Activated CD8-positive, alpha-beta memory T cell treated with anti-CD3 and anti-CD28 coated beads for 4 hours (primary cell): ENCODE measurements at places on chromosomes 6 and 20.

DNA sequence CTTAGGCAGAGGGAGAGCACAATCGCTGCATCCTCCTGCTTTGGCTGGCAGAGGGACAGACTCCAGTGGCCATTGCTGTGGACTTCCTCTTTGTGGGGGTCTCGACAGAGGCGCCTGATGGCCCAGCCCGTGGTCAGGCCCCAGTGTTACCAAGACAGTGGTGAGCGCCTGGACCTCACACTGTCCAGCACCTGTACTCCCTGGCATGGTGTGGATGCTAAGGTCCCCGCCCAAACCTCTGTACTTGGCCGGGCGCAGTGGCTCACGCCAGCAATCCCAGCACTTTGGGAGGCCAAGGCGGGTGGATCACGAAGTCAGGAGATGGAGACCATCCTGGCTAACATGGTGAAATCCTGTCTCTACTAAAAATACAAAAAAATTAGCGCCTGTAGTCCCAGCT, 2.3 kb upstream of the NTSR1 start:
- no peak for DNase-seq

DNA sequence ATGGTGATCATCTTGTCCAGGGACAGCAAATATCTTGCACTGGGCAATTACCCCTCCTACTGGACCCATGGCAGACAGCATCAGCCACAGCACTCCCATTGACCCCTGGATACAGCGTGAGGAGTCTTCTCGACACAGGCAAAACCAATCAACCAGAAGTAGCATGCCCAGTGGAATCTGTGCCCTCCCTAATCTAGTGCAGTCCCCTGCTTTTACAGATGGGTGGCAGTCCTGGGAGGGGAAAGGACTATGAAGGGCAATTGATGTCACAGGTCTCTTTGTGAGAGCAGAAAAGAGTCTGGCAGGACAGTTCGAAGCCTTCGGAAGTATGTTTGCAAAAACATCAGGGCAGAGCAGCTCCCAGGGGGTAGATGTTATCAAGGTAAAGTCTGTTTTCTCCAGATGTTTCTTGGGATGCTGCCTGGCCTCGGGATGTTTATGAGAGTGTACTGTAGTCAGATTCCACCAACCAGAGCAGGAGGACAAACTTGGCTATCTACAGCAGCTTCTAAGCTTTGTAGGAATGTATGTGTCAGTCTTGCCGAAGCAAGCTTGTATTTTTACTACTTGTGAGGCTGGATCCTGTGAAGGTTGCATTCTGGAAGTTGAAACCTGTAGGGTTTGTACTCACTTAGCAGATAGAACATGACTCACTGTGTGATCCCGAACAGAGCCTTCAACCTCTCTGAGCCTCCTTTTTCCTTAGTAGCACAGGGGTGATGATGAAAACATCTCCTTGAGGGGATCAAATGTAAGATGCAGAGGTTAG, 63.0 kb upstream of the MYL9 start:
- DNase-seq: no peak

DNA sequence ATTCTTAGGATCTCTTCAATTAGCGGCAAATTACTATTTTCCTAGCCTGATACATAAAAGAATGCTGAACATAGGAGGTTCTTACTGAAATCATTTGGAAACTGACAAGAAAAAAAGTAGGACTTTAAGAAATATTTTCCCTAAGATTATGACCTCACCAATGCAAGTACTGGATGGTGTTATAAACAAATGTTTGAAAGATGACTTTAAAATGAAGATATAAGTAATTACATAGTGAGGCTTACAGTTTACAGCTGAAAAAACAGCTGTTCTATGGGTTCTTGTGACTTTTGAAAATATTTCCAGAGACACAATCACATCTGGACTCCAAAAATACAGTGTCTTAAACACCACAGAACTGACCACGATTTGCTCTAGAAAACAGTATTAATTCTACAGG, 64.9 kb downstream of the ADAT2 start:
- DNase-seq: no peak

DNA sequence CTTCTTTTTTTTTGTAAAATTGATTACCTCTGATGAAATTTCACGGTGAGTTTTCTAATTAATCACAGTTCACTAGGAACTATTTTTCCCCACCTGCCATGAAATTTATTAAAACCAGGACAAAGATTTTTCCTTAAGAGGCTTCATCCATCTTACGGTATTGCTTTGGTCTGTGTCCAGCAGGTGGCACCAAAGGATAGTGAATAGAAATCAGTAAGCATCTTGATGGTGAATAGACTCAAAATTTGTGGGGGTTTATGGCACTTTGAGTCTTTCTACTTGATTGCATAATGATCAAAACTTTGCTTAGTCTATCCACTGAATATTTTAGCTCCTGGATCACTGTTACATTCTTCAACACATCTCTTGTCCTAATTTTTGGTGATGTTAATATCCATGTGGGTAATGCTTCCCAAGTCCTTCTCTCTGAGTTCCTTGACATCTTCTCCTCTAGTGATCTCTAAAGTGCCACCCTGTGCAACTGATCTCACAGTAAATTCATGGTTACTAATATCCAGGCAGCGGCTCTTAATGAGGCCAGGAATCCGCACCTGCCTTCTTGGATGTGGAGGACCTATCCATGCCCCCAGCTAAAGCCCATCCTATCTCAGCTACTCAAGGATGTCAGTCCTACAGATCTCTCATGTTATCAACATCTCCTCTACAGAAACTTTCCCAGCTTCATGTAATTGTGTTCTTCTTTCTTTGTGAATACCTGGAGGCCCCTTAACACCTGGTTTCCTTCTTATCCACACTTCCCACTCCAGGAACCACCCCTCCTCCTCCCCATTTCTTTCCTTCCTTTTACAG, 54.5 kb downstream of the STMND1 start:
- peak; percentile 2 for DNase-seq

- DNase-seq: no peak
Measured at GRCh38 chr6:71259888-71260604, 28.6 kb upstream of the OGFRL1 start.

DNA sequence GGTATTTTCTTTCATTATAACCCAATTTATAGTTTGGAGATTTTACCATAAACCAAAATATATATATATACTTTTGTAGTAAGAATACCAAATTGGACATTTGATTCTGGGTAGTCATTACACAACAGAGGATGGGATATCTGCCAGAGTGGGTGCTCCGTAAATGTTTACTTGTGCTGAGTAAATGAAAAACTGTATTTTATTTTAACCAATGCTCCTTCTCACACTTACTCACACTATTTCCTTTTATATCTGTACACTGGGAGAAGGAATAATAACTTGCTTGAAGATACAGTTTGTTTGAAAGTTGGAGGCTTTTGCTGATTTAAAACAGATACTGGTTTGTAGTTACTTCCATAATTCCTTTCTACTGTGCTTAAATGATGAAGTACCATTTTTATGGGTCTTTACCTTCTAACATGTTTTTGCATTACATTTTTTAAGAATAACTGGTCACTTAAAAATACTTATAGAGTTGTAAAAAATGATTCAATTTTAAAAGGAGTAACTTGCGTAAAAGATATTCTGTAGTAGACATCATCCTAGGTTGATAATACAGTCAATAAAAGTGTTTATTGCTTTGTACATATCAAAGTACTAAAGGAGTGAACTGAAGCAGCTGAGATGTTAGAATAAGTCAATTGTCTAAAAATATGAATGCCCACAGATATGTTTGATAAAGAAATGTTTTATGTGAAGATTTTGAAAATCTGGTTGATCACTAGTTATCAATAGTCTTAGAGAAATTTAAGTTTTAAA, 411.7 kb downstream of the UTRN start:
- no peak for DNase-seq

GRCh38 chr6:3310703-3311102, 52.0 kb downstream of the PSMG4 start:
- no peak for DNase-seq

- DNase-seq: no peak
Measured at GRCh38 chr6:34108176-34108575, 37.7 kb downstream of the GRM4 start.

GRCh38 chr6:33197431-33198048, 2.9 kb downstream of the RXRB start:
- DNase-seq: no peak

GRCh38 chr6:32168350-32168749, 4.0 kb downstream of the EGFL8 start:
- no peak for DNase-seq

DNA sequence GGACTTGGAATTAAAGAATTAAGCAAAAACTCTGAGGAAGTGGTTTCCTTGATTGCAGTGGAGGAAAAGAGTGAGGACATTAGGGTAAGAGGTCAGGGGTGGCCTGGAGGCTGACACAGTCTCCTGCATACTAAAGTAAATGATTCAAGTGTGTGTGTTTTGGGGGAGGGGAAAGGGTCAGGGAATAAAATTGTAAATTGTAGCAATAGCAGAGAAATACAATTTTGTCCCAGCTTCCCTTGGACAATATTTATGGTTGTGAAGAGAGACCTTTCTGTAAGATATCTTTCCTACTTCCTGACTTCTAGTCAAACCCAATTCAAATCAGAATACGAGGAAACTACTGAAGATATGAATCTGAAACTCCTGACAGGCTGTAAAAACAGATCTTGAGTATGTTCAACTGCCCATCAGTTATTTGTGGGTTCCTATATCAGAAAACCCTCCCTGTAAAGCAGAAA, 143.4 kb upstream of the HMGN3 start:
- no peak for DNase-seq

DNA sequence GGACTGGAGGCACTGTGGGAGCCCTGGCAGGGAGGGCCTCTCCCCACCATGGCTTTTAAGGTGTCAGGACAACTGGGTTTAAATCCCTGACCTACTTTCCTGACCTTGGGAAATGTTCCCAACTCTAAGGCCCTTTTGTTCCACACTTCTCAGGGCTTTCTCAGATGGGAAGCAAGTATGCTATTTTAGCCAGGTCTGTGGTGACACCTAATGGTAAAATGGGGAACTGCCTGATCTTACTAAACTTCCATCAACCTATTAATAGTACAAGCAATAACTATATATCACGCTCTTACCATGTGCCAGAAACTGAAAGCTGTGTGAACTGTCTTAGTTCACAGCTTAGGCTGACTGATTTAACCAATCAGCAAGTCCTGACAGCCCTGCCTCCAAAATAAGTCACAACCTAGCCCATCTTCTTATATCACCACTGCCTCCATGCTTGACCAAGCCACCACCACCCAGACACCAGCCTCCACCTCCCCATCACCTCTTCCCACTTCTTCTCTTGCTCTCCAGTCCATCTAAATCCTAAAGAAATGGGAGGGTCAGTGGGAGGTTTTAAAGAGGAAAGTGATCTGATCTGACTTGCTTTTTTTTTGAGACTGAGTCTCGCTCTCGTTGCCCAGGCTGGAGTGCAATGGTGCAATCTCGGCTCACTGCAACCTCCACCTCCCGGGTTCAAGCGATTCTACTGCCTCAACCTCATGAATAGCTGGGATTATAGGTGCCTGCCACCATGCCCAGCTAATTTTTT, 6.9 kb upstream of the BLCAP start:
- DNase-seq: peak; percentile 15

- no peak for DNase-seq
Measured at GRCh38 chr6:167980911-167981580, 16.4 kb upstream of the KIF25 start.

DNA sequence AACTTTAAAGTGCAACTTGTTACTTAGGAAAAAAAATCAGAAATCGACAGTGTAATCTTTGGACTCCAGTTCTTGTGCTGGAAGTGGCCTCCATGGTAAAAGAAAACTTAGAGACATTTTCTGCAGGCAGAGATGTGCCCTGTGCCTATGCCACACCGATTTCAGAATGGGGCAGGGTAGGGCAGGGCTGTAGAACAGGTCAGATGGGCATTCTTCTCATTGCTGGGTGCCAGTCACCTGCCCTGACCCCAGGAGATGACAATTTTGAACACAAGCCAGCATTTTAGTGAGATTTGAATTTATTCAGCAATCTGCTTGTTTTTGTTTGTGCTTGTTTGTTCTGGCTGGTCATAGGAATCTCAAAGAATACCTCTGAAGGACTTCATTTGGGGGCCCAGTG, 63.3 kb downstream of the SASH1 start:
- DNase-seq: no peak

GRCh38 chr20:5843054-5843592, 92.9 kb downstream of the SHLD1 start:
- DNase-seq: no peak

DNA sequence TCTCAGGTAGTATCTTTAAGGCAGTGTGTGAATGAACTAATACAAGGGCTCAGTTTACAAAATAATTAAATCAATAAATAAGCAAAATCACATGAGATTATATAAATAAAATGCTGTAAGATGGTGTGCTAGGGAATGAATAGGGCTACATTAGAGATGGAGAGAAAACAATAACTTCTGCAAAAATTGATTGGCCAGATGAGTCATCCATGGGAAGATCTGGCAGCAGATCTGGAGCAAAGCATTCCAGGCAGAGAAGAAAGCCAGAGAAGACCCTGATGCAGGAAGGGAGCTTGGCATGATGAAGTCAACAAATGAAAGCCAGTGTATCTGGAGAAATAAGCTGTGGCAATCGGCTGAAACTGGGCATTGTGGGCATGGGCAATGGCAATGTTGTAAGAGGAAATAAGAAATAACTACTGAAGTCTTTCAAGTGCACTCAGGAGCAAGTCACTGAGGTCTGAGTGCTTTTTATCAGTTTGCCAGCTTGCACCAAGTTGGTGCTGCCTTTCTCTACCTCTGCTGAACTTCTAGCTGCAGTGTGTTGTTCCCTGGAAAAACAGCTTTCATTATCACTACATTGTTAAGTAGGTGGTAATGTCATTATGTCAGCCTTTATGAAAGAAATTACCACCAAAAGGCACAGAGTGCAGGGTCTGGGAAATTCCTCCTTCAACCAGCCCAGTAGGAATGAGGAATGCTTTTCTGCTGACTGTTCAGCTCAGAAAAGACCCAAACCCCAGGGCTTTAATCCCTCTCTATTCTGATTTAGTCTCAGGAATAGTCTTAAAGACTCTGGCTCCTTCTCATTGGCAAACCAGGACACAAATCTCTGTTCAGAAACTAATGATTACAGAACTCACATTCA, 231.6 kb downstream of the HTR1B start:
- no peak for DNase-seq

DNA sequence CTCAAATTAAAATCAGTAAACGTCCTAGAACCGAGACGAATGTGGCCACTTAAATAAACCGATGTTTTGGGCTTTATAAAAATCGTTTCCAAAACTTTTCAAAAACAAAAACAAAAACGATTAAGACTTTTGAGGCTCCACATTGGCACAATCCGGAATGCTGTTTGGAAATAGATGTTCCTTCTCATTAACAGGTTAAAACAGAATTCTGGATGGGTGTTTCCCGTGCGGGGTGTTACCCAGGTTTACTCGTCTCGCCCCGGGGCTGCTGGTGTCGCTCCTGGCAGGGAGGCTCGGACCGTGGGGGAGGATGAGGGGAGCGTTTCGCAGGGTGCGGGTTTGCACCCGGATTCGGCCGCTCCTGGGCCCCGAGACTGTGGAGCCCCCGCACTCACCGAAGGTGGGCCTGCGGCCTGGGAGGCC, 1.2 kb downstream of the GATA5 start:
- no peak for DNase-seq

- DNase-seq: no peak
Measured at GRCh38 chr6:100796049-100796823, 84.9 kb downstream of the ASCC3 start.

DNA sequence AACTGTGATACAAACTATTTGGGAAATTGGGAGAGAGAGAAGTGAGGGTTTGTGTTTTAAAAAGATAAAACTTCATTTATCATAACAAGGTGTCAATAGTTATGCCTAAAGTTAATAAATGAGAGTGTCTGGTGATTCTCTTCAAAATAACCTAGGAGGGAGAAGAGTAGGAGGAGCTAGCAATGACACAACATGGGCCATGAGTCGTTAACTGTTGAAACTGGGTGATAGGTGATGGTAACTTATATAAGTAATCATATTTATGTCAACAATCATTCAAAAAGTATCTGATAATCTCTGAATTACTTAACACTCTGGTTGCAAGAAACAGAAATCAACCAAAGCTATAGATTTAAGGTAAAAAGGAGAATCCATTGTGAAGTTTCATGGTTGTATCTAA, 46.8 kb upstream of the INSM1 start:
- no peak for DNase-seq
